GM10248 (cell line): ENCODE measurements at places on chromosomes 2 and 18.
A peak's percentile ranks its signal among the peaks of the same experiment; 100 is the strongest.

DNA sequence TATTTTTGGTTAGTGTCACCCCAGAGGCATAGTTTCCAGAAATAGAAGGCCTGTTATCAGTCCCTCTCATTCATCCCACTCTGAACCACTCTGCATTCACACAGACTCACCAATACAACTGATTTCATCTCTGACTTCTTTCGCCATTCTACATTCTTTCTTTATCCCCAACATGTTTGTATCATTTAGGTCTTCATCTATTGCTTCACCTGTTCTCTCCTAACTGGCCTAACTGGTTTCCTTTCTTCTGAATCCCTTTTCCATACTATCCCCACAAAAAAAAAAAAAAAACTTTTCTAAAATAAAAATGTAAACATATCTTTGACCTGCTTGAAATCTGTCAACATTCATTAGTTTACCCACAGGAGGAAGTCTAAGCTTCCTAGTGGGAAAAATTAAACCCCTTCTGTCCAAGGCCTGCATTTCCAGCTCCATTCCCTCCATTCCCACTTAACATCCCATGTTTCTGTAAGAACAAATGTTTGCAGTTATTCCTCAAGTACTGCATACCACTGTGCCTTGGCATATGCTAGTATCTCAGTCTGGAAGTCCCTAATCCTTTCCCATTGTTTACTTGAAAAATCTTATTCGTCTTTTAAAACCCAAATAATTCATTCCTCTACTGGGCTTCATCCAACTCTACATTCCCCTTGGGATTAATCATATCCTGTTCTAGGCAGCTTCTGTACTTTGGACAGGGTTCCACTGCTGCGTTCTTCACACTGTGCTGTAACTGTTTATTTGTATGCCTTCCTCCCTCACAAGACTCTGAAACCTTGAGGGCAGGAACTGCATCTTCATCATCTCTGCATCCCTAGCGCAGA, 68.5 kb downstream of the FIGN start:
- DNase-seq = no peak

DNA sequence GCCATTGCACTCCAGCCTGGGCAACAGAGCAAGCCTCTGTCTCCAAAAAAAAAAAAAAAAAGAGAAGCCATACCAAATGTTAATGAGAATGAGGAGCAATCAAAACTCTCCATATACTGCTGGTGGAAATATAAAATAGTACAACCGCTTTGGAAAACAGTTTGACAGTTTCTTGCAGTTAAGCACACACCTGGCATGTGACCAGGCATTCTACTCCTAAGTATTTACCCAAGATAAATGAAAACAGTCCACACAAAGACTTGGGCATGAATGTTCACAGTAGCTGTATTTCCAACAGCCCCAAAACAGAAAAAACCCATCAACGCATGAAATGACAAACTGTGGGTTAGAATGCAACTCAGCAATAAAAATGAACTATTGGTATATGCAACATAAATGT, 76.0 kb upstream of the ST8SIA5 start:
- no peak for DNase-seq

- DNase-seq = no peak
These were observed 455.9 kb downstream of the RNF144A start for GRCh38 chr2:7373156-7373555.

DNA sequence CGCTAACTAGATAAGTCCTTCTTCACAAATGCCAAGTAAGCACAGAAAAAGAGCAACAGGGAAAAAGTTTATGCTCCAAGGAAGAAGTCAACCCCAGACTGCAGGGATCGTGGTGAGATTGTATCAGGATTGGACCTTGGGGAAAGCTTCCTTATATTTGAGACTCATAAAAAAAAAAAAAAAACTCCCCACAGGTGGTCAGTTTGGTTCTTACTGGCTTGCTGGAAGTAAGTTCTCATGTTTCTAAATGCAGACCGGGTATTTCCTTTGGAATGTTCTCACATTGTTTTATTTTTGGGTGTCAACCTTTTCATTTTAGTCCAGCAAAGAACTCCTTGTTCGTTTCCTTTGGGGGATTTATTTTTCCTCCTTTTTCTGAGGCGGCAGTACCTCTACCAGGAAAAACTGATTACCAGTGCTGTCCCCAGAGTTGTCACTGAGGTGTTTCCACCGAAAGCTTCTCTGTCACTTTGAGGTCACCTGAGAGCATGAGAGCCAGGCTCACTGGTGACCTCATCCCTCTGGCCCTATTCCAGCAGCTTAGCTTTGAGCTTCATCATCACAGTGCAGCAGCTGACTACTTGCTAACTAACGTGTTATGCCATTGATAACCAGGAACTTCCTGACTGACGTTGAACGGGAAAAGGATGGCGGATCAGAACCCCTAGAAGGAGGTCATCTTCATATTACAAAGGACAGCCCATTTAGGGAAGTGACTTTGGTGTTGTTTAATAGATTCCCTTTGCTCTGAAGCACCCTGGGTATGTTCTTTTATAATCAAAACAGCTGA, 16.8 kb upstream of the ATP8B1 start:
- no peak for DNase-seq

DNA sequence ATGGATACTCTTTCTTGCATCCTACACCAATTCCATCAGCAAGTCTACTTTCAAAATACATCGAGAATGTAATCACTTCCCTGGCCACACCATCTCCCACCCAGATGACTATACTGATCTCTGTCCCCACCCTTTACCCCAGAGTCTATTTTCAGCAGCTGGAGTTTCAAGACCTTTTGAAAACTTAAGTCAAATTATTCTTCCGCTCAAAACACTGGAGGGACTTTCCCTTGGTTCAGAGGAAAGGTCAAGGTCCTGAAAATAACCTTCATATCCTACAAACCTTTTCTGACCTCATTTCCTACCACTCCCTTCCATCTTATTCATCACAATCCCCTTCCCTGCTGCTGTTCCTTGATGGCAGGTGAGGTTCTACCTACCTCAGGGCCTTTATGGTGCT, 58.8 kb upstream of the LYPD6 start:
- DNase-seq = peak; percentile 23

GRCh38 chr2:128178650-128179460, 87.9 kb downstream of the UGGT1 start:
- peak; percentile 32 for DNase-seq

DNA sequence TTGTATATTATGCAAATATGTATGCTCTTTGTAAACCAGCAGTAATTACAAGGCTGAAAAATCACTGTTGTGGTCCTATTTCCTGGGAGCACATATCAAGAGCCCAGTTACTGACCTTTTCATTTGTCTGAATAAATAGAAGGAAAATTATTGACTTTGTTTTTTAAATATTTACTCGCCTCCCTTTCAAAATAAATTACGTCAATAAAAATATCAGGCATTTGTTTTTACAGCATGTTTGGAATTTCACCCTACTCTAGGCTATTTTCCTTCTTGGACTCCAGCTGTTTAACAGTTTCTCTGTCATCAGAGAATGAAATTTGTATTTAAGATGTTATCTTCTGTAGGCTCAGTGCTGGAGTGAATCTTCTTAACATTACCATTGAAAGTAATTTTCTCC, 59.9 kb upstream of the LRATD1 start:
- no peak for DNase-seq

DNA sequence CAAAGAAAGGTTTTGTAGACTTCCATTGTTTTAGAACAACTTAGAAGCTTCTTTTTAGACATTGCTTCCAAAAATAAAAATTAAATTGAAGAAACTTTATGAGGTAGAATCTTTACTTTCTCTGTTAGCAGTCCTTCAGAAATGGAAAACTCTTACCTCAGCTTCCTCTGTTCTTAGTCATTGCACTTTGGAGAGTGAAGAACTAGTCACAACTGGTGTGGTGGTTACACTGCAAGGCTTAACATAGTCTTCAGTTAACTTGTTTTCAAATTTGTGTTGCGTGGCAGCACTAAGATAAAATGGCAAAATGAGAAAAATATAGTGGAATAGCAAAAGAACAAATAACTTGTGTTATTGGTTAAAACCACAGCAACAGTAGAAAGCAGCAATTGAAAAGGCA, 332.6 kb downstream of the KIAA1328 start:
- DNase-seq = no peak

GRCh38 chr2:122145856-122146255, 390.4 kb downstream of the TSN start:
- no peak for DNase-seq

DNA sequence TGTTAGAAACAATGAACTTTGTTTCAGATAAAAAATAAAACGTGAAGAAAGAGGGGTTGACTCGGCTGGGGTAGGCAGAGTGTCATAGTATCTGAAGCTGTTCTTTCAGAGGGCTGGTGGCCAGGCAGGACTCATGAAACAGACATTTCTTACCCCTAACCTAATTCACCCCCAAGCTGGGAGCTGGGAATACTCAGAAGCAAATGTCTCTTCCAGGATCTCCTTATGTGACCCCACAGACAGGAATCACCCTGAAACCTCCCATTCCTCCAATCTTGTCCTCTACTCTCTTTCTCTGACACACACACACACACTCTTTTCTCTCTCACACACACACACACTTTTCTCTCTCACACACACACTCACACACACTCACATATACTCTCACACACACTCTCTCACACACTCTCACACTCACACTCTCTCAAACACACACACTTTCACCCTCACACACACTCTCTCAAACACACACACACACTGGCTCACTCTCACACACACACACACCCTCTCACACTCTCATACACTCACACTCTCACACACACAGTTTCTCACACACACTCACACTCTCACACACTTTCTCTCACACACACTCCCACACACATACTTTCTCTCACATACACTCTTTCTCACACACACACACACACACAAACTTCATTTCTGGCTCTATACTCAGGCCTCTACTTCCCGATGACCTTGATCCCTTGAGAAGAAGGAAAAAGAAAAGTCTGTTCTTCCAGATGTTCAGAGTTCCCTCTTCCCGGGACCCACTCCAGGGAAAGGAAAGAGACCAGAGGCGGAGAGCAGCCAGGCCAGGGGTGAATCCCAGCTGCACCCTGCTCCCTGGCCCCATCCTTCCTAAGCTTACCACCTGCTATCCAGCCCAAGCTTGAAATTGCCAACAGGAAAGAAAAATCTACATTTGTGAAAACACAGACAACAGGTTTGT, 167.7 kb downstream of the TXNL1 start:
- DNase-seq = no peak

DNA sequence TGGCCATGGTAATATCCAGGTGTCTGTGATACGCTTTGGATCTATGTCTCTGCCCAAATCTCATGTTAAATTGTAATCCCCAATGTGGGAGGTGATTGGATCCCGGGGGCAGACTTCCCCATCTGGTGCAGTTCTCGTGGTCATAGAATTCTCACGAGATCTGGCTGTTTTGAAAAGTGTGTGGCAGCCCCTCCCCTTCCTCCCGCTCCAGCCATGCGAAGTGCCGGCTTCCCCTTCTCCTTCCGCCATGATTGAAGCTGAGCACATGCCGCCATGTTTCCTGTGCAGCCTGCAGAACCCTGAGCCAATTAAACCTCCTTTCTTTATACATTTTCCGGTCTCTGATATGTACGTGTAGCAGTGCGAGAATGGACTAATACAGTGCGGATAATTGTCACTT, 42.5 kb downstream of the GPC1 start:
- no peak for DNase-seq

- no peak for DNase-seq
These were observed 2.5 kb downstream of the KCNF1 start for GRCh38 chr2:10914272-10914693.

DNA sequence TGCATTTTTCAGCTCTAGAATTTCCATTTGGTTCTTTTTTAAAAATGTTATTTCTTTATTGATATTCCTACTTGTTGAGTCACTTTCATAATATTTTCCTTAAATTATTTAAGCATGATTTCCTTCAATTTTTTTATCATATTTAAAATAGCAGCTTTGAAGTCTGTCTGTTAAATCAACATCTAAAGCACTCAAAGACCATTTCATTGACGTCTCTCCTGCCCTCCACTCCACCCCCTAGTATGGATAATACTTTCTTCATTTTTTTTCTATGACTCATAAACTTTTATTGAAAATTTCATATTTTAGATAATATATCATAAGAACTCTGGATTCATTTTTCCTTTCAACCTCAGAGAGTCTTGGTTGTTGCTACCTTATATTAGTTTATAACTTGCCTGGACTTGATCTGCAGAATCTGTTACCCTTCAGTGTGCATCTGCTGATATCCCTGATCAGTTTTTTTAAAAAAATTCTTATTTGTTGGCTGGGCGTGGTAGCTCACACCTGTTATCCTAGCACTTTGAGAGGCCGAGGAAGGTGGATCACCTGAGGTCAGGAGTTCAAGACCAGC, 59.0 kb upstream of the ZNF396 start:
- DNase-seq = no peak

DNA sequence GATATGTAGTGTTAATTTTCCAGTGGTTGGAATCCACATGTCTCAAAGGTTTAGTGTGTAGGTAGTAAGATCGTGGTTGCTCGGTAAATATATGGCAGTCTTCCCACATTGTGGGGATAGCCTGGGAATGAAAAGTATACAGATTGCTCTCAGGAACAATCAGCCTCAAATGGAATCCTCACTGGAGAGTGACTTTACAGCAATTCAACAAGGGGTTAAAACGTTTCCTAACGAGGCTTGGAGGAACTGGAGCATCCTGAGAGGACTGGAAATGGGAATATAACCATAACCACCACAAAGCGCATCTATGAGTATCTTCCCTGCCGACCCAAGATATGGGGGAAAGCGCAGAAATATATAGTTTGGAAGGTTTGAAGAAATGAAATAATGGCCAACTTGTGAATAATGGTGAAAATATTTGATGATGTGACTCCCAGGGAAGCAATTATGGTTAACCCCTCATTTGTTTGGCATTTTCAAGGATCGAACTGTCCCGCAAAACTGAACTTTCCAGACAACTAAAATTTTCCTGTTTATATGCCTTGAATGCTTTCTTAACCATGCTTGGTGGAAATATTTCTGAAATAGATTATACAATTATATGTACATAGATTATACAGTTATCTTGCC, 100.7 kb upstream of the FOSL2 start:
- no peak for DNase-seq

GRCh38 chr2:207812058-207812725, 42.5 kb upstream of the FZD5 start:
- no peak for DNase-seq

DNA sequence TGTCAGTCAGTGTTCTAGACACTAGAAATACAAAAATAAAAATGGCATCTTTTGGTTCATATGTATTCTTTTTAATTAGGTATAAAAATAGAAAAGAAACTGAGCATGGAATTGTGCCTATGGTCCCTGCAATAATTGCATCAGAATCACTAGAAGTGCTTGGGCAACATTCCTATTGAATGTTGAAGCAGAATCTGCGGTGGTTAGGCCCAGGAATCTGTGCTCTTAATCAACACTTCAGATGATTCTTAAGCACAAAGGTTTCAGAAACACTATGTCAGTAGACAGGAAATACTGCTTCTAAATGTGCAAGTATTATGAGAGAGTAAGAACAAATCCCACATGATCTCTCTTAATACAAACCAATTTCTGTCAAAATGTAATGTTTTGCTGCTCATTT, 20.3 kb upstream of the RBBP8 start:
- DNase-seq = no peak

GRCh38 chr18:6363216-6363615, 51.5 kb downstream of the L3MBTL4 start:
- peak; percentile 49 for DNase-seq

- no peak for DNase-seq
These were observed 49.1 kb upstream of the CTAGE1 start for GRCh38 chr18:22466608-22467395.
